ENCODE measurements at places on chromosomes 5 and 9. TPM values are rescaled to one million over a fixed set of nuclear protein-coding genes. Genes with fewer than 3 reads are reported as not detected.

Gene ANKRD34B
- total RNA-seq = not detected

Gene MYMK
- total RNA-seq = not detected

Gene FOXD4L5
- total RNA-seq = not detected

Gene CLIC3
- total RNA-seq = 8.7 TPM

Gene CMBL
- 4.3 TPM for total RNA-seq

Gene TAS2R1
- total RNA-seq = not detected

Gene SLC6A19
- not detected for total RNA-seq

Gene HTR4
- not detected for total RNA-seq

Gene CD14
- 0.76 TPM for total RNA-seq

Gene GABRB2
- total RNA-seq = not detected

Gene SPARC
- 214 TPM for total RNA-seq

Gene PIP5KL1
- total RNA-seq = 10.2 TPM
